Esophagus muscularis mucosa (tissue), 4 donors: ENCODE measurements at places on chromosomes 16 and 17. TPM values are rescaled to one million over a fixed set of nuclear protein-coding genes. Genes with fewer than 3 reads are reported as not detected.

Gene EPN3
- total RNA-seq, result not detected

Gene ODAD4
- total RNA-seq, result 0.33 TPM

Gene RND2
- total RNA-seq, result 2.7 TPM

Gene ZNF263
- total RNA-seq, result 54.3 TPM

Gene DRG2
- total RNA-seq, result 32.4 TPM

DNA sequence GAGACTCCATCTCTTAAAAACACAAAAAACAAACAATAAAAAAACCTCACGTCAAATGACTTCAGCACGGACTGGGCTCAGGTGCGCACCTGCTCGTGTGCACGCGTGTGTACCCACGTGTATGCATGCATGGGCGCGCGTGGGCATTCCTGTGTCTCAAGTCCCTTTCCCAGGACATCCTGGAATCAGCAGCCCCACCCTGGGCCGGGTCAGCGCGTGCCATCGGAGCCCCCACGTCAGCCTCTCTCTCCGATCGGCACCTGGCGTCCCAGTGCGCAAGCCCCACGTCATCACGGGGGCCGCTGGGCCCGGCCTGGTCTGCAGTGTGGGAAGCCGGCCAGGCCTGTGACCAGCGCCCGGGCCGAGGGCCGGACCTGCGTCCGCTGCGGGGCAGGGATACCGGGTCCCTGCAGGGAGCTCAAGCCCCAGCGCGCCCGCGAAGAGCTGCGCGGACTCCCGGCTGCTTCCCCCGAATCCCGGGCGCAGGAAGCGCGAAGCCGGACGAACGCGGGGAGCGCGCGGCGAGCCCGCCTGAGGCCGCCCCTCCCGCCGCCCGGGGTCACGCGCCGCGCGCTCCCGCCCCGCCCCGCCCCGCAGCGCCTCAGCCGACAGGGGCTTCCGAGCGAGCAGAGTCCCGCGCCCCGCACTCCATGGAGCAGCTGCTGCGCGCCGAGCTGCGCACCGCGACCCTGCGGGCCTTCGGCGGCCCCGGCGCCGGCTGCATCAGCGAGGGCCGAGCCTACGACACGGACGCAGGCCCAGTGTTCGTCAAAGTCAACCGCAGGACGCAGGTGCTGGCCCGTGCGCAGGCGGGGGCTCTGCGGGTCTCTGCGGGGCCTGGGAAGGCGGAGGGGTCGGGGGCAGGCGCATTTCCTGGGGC, at the start of gene FN3K:
Gene FN3K (plus strand): TSS at position 629 of the 880 bp plus-strand sequence. CDS start 22 bp downstream, at position 651.
- DNase-seq, result no peak

DNA sequence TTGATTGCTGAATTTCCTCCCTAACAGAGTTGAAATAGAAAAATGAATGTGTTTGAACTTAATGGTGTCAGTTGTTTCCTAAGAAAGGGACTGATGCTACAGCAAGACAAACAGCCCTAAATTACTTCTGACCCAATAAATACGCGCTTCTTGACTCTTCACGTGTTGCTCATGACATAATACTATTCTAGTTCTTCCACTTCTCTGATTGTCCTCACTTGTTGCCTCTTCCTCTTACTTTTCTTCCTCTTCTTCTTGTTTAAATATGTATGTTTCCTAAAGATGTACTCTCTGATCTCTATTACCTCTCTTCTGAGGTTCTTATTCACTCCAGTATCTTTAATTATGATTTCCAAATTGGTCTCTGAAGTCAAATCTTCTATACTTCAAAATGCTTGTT, 32.4 kb downstream of the RNF43 start:
- no peak for DNase-seq

- no peak for DNase-seq
These were observed 26.3 kb downstream of the ARHGAP23 start for GRCh38 chr17:38454532-38454931.

- no peak for DNase-seq
These were observed 23.7 kb downstream of the ACSF3 start for GRCh38 chr16:89117227-89117974.

GRCh38 chr17:34081269-34081668, 173.8 kb upstream of the CCL2 start:
- peak; percentile 3 for DNase-seq
